ENCODE measurements at places on chromosomes 1 and 21.

DNA sequence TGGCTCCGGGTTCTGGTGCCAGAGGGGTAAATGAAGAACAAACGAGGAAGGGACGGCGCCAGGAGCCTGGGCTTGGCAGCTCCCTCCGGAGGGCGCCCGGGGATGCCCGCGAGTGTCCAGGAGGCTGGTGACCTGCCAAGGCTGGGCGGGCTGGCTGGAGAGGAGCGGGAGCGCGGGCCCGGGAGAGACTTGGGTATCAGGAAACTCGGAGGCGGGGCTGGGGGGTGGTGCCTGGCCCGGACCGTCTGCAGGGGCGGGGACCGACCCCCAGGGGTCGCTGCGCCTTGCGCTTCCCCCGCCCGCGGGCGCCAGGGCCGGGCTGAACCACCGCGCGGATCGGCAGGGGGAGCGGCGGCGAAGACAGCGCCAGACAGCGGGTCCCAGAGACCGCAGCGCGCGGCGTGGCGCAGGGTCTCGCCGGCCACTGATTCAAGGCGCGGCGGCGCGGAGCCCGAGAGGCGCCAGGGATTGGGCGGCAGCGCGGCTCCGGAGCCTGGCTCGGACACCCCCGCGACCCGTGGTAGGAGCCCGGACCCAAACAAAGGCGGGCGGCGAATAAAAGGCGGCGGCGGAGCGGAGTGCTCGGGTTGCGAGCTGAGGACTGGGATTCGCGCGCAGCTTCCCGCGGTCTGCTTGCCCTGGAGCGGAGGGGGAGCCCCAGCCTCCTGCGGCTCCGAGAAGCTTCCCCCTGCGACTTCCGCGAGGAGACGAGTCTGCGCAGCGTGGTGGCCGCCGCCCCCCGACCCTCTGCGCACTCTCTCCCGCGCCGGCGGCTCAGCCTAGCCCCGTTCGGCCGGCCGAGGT is at the start of gene DISP3:
DISP3 (plus strand) TSS at position 585 of the 804 bp plus-strand sequence. CDS start 21,838 bp downstream, outside the sequence.
- DNase-seq, result peak; percentile 36

DNA sequence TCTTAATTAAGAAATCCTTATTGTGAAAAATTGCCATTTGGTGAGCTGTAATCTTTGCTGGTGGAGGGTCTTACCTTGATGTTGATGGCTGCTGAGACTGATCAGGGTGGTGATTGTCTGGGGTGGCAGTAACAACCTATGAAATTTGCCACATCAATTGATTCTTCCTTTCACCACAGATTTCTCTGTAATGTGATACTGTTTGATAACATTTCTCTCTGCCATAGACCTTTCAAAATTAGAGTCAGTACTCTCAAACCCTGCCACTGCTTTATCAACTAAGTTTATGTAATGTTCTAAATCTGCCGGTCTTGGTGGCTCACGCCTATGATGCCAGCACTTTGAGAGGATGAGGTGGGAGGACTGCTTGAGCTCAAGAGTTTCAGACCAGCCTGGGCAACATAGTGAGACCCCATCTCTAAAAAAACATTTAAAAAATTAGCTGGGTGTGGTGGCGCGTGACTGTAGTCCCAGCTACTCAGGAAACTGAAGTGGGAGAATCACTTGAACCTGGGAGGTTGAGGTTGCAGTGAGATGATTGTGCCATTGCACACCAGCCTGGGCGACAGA is 5.0 kb downstream of the KPNA6 start:
- no peak for DNase-seq

DNA sequence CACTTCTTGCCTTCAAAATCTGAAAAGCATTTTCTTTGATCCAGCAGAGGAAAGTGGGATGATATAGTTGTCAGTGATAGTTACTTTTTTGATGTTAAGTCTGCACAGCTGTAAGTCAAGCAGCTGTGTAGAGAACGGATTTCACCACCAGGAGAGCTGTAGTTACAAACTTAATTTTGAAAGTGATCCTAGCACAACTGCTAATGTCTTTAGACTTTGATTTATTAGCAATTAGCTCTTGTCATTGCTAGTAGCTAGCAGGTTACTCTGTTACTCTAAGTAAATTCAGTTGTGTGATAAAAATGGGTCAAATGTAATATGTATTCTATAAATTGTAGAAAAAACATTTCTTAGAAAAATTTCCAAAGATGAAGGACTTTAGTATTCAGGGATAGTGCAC is 46.0 kb downstream of the ALG6 start:
- DNase-seq, result no peak

GRCh38 chr1:24872061-24872850 is 57.8 kb downstream of the RUNX3 start:
- DNase-seq, result no peak

DNA sequence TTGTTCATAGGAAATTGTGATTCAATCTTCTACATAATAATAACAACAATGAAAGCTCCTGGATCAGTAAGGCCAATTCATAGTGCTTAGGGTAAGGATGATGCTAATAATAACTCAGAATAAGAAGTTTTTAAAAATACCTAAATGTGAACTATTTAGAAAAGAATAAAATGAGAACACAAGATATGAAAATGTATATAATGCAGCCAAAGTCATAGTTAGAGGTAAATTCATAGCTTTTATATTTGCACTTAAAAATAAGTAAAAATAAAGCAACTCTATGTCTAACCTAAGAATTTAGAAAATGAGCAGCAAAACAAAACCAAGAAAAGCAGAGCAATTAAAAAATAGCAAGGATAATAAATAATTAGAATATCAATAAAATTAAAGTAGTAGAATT is 43.5 kb upstream of the JUN start:
- DNase-seq, result no peak

- no peak for DNase-seq
Measured at GRCh38 chr1:48294656-48295055, 72.1 kb downstream of the SLC5A9 start.

All from stimulated activated CD8-positive, alpha-beta memory T cell treated with anti-CD3 and anti-CD28 coated beads, Interleukin-12 subunit alpha, Interleukin-12 subunit beta, amount 100 ng/mL, for 4 hours (primary cell).